Activated naive CD8-positive, alpha-beta T cell treated with anti-CD3 and anti-CD28 coated beads for 36 hours (primary cell): ENCODE measurements at places on chromosomes 16 and 17. TPM values are rescaled to one million over a fixed set of nuclear protein-coding genes. Genes with fewer than 3 reads are reported as not detected.

CMTM2 gene
- not detected for total RNA-seq

SLC16A13 gene
- total RNA-seq: 6.2 TPM

DNA sequence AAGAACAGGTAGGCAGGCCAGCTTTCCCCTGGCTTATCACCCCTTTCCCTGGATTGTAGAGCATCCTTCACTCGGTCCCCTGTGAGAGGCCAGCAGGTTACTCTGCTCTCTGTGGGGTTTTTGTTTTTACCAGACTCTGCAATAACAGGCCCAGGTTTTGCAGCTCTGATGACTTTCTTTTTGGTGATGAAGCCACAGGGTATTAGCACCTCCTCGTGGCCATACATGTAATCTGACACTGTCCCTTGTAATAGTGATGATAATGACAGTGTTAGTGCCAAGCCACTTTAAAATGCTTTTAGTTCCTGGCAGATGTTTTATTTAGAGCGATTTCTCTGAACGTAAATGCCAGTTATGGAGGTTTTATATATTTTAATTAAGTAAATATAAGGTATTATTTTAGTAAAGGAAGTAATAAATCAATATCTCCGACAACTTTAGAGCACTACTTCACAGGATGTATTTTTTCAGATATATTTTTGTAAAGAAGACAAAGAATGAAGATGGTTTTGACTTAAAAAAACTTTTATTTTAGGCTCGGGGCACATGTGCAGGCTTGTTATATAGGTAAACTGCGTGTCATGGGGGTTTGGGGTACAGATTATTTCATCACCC lies 38.0 kb upstream of the CPHXL start:
- H3K36me3 ChIP-seq: no peaks in the 10 kb centered on the region
- H3K27ac ChIP-seq: no peak overlapping the region

MSI2 gene
- total RNA-seq: 49.4 TPM

DNA sequence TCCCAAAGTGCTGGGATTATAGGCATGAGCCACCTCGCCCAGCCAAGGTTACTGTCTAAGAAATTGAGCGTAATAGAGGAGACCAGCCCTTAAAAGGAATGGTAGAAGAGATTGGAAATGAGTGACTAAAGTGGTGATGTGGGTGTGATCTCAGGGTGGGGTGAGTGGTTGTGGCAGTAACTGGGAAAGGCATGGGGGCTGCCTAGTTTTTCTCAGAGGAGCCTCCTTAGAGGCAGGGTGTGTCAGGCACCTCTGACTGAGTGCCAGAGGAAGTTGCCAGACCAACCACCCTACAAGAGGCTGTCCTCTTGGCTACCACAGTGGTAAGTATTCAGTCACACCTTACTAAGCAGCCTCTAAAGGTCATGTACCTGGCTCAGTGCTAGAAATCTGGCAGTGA lies 8.9 kb downstream of the DUS2 start:
- H3K27me3 ChIP-seq: no peaks in the 10 kb centered on the region
- H3K4me1 ChIP-seq: peaks cover 7% of the 10 kb centered on the region
- H3K36me3 ChIP-seq: peaks cover 20% of the 10 kb centered on the region
- H3K4me3 ChIP-seq: no peak overlapping the region
- DNase-seq: no peak
- peak overlapping the region; percentile 70 for H3K27ac ChIP-seq

TSPAN10 gene
- total RNA-seq: 0.26 TPM

GRCh38 chr16:72848759-72849664 lies 198.9 kb downstream of the ZFHX3 start:
- H3K27ac ChIP-seq: no peak overlapping the region
- no peak for DNase-seq
- no peaks in the 10 kb centered on the region for H3K36me3 ChIP-seq
- peaks cover 26% of the 10 kb centered on the region for H3K27me3 ChIP-seq
- H3K4me3 ChIP-seq: no peak overlapping the region

DNA sequence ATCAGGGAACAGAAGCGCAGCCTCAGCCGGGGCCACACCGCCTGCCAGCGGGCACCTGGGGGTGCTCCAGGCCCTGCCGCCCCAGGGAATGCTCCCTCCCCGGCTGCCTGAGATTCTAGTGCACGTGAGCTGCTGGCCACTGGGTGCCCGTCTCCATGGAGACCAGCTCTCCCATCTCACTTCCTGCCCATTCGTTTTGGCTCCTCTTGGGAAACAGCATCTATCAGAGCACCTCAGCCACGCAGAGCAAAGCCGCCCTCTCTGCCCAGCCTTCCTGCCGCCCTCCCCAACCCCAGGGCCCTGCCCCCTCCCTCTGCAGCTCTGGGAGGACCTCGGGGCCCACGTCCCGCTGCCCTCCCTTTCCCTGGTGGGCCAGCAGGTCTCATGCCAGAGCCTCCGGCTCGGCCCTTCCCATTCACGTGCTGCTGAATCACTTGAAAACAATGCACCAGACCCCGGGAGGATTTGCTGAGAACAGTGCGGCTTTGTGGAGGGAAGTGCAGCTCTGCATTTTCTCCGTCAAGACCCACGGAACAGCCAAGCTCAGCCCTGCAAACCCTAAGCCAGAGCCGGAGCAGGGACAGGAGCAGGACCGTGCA lies 19.4 kb downstream of the CEP295NL start:
- peaks cover under 1% of the 10 kb centered on the region for H3K27me3 ChIP-seq
- no peak for DNase-seq
- H3K36me3 ChIP-seq: no peaks in the 10 kb centered on the region
- H3K4me1 ChIP-seq: peaks cover 26% of the 10 kb centered on the region
- no peak overlapping the region for H3K27ac ChIP-seq

C1QBP gene
- total RNA-seq: 607 TPM
